ENCODE measurements at places on chromosomes 12 and 14.

DNA sequence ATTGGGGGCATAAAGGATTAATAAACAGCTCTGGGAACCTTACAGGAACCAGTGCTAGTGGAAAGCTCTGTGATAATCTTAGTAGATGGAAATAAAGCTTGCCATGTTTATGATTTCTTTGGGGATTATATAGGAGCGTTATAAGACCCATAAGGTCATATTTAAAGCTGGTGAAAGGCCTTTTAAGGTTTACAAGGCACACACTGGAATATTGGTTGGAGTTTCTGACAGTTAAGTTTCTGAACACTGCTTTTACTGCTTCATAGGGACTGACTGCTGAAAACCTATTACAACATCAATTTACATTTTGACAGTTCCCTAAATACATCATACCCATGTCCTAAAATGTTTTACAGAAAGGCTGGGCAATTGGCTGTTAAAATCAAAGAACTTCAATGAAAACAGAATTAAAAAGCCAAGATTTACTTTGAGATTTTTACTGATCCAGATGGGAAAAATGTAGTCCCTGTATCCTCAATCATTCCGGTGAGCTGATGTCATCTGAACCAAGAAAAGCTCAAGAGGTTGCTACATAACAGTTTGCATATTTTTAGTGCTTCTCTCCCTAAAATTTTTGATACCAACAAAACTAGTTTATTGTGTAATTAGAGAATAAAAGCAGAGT lies 153.7 kb upstream of the IGF1 start:
- no peak for DNase-seq

GRCh38 chr12:8629486-8630033 lies 16.9 kb upstream of the AICDA start:
- DNase-seq, result no peak

DNA sequence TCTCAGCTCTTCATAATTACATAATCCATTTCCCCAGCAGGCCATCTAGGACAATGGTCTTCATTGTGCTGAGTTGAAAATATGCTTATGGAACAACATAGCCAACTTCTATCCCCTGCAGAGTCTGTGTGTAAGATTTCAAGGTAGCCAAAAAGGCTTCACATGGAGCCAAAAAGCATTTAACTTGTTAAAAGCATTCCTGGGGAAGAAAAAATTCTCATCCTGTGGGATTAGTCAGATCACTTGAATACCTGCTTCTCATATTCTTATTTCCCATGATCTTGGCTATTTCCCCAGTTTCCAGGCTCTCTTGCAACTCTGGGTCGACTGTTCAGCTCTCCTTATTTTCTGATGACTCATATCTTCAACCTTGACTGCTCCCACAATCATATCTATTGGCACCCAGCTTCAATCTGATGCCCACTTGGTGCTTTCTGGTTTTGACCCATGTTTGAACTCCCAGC lies 178.9 kb downstream of the KLHL28 start:
- DNase-seq, result no peak

GRCh38 chr14:58635091-58635830 lies 2.5 kb upstream of the DACT1 start:
- peak; percentile 24 for DNase-seq

DNA sequence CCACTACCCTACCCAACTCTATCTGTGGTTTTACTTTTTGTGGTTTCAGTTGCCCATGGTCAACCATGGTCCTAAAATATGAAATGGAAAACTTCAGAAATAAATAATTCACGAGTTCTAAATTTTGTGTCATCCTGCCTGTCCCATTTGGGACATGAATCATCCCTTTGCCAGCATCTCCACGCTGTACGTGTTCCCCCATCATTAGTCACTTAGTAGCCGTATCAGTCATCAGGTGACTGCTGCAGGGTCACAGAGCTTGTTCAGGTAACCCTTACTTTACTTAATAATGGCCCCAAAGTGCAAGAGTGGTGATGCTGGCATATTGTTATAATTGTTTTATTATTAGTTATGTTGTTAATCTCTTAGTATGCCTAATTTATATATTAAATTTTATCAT lies 209.9 kb downstream of the ITPR2 start:
- no peak for DNase-seq

DNA sequence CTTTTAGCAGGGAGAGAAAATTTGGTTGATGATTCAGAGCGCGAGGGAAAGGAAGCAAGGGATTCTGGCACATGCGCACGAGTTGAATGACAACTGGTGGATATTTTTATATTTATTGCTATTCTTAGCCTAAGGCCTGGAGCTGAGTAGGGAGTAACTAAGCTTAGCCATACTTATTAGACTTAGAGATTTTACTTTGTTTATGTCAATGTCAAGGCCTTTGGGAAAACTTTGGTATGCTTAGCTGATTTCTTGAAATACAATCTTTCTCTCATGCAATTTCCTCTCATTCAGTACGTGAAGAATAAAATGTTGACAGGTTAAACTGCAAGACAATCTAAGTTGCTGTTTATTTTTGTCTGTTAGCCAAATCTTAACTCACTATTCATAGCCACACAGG lies 101.1 kb downstream of the CRADD start:
- DNase-seq, result no peak

GRCh38 chr12:94012590-94012989 lies 135.8 kb upstream of the PLXNC1 start:
- no peak for DNase-seq

- DNase-seq, result no peak
These were observed 391.3 kb upstream of the FOXG1 start for GRCh38 chr14:28375295-28375694.

DNA sequence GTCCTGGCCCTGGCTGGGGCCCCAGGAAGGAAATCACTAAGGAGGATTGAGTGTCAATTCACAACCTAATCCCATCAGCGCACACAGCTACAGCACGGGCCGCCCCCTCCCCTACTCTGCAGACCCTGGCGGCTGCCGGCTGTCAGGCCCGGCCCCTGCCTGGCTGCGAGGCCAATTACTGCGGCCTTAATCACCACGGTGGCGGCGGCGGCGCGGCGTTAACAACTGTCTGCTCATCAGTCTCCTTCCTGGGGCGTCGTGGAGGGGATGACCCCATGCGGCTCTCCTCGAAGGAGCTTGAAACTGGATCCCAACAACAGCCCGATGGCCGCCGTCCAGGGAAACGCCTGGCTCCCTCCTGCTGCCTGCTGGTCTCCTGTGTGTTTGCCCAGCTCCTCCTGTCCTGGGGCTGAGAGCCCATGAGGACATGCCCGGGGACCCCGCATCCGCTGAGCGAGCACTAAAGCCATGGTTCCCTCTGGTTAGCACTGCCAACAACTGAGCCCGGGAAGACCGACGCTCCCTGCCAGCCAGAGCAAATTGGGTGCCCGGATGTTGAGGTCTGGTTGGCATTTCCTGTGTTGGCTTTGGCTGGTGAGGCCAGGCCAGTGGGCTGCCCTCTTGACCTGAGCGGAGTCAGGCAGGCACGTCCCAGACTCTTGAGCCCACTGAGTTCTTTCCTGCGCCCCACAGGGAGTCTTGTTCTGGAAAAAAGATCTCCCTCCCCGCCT lies 21.8 kb upstream of the EIF2B2 start:
- no peak for DNase-seq

DNA sequence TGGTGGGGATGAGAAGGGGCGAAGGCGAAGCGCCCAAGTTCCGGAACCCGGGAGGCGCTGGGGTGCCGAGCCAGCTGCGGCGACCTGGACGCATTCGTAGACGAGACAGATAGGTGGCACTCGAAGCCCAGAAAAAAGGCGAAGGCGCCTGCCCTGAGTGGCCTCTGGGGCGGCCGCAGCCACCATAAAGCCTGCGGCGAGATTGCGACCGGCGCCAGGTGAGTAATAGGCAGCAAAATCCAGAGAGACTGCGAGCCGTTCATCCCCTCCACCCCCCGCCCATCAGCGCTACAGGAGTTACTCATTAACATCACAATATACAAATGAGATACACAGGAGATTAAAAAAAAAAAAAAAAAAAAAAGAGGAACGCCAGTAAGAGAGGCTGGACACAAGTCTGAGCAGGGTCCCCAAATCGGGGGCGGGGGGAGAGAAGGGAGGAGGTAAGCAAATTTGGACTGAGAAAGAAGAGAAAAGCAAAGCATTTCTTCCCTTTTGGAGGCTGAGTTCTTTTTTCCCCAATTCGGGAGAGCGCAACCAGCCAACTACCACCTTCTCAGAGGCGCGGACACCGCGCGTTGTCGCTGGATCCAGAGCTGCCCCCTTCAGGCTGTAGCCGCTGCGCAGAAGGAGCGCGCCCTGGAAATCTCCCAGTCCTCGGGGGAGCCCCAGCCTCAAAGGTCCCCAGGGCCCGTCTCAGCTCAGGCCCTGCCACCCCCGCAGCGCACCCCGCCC lies 15.7 kb downstream of the TBX3 start:
- DNase-seq, result no peak

- peak; percentile 25 for DNase-seq
These were observed 101.2 kb upstream of the LRFN5 start for GRCh38 chr14:41505491-41505890.

DNA sequence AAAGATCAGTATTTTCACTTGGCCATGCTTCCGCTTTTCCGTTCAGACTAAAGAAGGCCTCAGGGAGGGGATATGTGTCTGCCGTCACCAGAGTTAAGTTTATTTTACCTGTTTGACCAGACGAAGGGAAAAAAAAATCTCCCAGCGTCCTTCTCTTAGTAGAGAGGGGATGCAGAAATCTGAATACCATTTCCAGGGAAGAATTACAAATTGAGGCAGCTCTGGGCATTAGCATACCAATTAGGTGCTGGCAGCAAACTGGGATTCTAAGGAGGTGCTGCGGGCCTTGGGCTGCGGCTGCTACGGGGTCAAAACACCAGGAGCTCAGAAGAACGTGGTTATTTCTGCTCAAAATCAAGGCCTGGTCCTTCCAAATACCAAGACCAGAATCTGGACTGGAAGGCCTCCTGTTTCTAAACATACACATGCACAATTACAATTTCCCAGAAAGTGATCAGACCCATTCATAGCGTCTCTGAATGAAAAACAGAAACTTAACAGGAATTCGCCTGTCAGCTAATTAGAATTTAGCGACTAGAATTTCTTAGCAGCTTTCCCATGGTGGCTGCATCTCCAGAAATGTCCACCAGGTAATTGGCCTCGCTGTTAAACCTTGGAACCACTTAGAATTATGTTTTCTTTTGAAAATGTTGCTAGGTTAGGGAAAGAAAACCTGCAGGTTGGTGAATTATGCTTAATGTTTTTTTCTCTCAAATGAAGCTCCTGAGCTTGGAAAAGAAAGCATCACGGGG lies 617.0 kb downstream of the VRK1 start:
- no peak for DNase-seq

DNA sequence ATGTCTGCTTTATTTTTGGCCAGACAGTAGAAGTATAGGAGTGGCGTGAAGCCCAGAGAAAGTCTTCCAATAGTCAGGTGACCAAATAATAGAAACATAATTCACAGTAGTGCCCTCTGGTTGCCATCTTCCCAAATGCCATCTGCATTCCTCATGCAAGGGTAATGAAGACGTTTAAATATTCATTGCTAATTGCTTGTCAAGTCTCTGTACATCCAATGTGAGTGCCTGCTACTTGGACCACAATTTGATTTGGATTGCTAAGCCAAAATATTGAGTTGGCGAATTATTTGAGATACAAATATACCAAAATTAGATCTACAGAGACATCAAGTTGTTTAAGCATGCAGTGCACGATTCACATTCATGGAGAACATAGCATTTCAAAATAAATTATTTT lies 402.7 kb downstream of the SOX5 start:
- no peak for DNase-seq

- no peak for DNase-seq
These were observed 577.9 kb upstream of the TBX3 start for GRCh38 chr12:115261691-115262398.
